ENCODE measurements at places on chromosomes 16 and 17.
A peak's percentile ranks its signal among the peaks of the same experiment; 100 is the strongest.

DNA sequence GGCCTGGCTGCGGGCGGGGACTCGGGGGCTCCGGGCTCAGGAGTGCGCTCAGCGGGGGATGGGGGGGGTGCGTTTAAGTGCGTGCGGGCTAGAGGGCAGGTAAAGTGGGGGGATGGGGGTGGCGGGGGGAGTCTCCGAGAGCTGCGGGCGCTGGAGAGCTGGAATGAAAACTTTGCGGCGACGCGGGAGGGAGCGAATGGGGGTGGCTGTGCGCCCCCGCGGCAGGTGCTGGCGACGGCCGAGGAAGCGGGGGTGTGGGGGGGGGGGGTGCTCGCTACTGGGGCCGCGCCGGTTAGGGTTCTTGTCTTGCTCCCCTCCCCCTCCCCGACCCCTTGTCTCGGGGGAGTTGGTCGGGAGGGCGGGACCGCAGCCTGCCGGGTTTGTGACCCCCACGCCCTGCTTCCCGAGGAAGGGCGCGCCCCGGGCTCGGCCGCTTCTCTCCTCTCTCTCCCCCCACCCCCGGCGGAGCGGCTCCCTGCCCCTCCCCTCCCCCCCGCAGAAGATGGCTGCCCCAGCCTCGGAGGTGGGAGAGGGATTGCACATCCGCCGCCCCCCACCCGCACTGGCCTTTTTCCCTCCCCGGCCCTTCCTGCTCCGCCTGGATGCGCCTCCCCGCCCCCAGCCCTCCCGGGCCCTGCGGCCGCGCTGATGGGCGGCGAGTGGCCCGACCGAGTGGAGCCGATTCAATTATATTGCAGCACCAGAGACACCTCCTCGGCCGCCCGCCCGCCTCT lies 649 bp downstream of the GSE1 start:
- no peak for DNase-seq

- no peak for DNase-seq
Observed at GRCh38 chr17:68248199-68248825, 469 bp downstream of the AMZ2 start.

DNA sequence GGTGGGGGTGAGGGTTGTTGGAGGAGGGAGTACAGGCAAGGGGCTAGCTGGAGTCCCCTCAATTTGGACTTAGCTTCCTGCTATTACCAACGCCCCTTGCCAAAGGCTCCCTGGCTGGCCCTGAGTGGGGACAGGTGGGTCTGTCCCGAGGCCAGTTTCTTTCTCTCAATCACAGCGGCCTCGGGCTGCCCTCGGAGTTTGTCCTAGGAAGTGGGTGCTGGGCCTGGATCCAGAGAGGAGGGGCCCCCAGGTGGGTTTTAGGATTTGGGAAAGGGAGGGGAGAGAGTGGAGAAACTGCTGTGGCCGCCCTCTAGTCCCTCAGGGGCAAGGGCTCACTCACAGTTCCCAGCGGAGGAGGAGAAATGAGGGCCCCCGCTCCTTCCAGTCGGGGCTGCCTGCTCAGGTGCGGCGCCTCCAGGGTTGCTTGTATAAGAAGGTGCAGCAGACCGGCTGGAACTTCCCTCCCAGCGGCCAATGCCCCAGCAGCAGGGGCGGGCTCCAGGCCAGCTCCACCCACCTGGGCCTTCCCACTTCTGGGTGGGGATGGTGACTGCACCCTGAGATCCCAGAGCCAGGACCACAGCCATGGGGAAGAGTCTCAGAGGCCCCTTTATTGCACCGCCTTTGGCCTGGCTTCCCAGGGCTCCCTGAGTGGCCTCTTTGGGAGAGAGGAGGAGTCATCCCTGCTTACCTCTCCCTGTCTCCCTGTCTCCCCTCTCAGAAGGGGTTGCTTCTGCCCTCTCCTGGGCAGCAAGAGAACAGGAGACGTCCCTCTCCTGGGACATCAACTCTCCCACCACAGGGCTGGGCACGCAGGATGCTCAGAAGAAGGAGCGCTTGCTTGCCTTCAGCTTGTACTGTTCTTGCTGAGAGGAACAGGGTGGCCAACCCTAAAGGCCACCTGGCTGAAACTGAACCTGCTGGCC lies 112.0 kb upstream of the SMURF2 start:
- DNase-seq: no peak

DNA sequence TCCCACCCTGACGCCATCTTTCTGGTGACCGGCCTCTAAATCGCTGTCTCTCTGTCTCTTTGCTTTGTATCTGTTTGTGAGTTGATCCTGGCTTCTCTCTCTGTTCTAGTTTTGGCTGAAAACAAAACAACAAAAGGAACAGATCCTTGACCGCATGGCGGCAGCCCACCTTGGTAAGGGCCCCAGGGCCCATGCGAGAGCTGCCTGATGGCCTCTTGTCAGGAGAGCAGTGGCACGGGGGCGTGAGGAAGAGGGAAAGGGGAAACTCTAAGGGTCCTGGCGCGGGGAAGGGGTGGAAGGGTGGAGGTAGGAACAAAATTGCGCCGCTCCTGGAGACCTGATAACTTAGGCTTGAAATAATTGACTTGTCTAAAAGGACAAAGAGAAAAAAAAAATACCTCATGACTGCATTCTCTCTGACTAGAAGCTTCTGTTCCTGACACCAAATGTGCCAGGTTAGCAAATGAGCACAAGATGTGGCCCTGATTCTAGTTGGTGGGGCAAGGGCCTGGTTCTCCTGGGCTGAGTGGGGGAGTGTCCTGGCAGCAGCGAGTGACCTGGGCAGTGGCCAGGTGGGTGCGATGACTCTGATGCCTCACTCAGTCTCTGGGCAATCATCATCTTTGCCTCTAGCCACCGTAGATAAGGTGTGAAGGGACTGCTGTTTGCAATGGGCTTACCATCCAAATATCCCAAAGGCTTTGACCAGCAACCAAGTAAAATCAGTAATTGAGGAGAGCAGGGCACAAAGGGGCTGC lies 66.0 kb downstream of the YPEL2 start:
- no peak for DNase-seq

- DNase-seq: no peak
Observed at GRCh38 chr16:57908409-57908987, 62.4 kb downstream of the CNGB1 start.

DNA sequence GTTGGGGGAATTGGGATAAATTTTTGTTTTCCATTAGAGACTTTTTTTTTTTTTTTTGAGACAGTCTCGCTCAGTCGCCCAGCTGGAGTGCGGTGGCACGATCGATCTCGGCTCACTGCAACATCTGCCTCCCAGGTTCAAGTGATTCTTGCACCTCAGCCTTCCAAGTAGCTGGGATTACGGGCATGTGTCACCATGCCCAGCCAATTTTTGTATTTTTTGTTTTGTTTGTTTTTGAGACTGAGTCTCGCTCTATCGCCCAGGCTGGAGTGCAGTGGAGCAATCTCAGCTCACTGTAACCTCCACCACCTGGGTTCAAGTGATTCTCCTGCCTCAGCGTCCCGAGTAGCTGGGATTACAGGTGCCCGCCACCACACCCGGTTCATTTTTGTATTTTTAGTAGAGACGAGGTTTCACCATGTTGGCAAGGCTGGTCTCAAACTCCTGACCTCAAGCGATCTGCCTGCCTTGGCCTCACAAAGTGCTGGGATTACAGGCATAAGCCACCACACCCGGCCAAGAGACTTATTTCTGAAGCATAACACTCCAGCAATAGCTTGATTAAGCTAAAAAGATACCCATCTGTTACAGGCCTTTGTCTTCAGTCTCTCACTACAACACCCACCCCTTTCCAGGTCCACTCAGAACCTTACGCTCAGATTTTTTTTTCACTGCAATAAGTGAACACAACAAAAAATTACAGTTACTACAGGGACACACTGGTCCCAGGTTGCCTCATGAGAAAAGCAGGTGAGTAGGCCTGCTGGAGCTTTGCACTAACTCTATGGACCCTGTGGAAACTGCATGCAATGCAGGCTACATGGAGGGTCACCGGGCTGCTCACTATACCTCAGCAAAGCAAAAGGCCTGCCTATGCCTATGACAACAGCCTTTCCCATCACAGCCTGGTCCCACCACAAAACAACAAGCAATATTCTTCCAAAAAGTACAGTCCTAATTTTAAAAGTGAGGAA lies 34.6 kb downstream of the KANSL1 start:
- no peak for DNase-seq

- DNase-seq: no peak
Observed at GRCh38 chr16:19696961-19697360, 21.1 kb downstream of the KNOP1 start.

DNA sequence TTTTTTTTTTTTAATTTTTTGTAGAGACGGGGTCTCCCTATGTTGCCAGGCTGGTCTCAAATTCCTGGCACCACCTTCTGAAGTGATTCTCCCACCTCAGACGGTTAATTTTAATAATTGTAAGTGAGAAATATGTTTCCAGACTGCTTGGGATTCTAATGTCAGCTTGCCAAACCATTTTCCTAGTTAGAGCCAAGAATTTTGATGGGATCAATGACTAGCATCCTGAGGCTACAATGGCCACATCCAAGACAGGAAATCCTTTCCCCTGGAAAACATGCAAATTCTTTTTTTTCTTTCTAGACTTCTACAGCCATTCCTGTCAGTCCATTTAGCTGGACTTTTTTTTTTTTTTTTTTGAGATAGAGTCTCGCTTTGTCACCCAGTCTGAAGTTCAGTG lies 32.6 kb downstream of the IGF2BP1 start:
- DNase-seq: no peak

GRCh38 chr16:67673712-67674580 lies 7.3 kb downstream of the C16orf86 start:
- no peak for DNase-seq

DNA sequence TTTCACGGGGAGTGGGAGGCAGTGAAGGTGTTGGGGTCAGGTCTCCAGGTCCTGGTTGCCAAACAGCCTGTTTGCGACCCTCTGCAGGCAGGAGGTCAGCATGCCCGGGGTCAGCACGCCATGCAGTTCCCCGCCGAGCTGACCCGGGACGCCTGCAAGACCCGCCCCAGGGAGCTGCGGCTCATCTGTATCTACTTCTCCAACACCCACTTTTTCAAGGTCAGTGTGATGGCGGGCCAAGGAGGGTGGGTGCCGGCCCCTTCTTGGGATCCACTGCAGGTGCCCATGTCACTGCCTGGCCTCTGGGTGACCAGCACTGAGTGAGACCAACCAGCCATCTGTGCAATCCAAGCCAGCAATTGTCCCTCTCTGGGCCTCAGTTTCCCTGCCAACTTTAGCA lies 21.3 kb downstream of the ADGRG5 start:
- DNase-seq: no peak

DNA sequence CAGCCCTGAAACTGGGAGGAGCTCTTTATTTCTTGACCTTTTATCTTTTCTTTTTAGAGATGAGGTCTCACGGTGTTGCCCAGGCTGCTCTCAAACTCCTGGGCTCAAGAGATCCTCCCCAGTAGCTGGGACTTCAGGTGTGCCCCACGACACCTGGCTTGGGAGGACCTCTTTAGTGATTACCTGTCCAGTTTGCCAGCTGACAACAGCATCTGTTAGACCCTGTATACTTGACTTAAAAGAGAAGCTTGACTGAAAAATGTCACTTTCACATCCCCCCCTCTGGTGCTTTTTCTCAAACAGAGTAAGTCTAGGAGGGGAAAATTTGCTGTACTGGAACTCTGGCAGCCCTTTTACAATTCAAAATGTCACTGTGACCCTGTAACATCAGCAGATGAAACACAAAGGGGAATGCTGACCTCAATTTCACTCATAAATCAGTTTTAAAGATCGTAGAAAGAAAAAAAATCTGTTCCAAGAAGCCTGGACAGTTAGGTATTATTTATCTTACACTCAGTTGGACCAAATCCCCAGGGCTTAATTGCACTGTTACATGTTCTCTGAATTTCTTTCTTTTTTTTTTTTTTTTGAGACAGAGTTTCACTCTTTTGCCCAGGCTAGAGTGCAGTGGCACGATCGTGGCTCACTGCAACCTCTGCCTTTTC lies 1.8 kb upstream of the ERN1 start:
- DNase-seq: no peak

GRCh38 chr17:34382621-34383124 lies 19.6 kb upstream of the CCL1 start:
- no peak for DNase-seq

GRCh38 chr17:15274017-15274416 lies 8.9 kb upstream of the PMP22 start:
- DNase-seq: no peak

DNA sequence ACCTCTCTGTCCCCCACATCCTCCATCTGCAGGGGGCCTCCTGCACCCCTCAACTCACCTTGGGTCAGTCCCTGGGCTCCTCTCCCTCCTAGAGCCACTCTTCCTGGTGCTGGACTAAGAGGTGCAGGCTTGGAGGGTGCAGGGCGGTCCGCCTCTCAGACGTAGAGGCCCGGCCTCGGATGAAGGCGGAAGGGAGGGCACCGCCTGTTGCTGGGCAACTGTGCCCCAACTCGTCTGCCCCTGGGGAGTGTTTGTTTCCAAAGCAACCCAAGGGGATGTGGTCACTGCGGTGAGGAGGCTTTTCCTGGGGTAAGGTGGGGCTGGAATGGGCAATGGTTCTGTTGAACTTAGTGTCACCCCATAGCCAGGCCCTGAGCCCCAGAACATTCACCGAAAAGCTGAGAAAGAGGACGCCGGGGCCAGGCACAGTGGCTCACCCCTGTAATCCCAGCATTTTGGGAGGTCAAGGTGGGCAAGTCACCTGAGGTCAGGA lies at the start of gene C16orf54:
Gene C16orf54 (minus strand): TSS at position 138 of the 493 bp plus-strand sequence. CDS start 1,039 bp downstream, outside the sequence.
- DNase-seq: peak; percentile 82

GRCh38 chr17:72631568-72631948 lies 460.9 kb downstream of the SLC39A11 start:
- DNase-seq: no peak

GRCh38 chr16:30741461-30741914 lies 6.7 kb upstream of the PHKG2 start:
- DNase-seq: no peak

- DNase-seq: no peak
Observed at GRCh38 chr16:743794-744500, 3.1 kb upstream of the CIAO3 start.

DNA sequence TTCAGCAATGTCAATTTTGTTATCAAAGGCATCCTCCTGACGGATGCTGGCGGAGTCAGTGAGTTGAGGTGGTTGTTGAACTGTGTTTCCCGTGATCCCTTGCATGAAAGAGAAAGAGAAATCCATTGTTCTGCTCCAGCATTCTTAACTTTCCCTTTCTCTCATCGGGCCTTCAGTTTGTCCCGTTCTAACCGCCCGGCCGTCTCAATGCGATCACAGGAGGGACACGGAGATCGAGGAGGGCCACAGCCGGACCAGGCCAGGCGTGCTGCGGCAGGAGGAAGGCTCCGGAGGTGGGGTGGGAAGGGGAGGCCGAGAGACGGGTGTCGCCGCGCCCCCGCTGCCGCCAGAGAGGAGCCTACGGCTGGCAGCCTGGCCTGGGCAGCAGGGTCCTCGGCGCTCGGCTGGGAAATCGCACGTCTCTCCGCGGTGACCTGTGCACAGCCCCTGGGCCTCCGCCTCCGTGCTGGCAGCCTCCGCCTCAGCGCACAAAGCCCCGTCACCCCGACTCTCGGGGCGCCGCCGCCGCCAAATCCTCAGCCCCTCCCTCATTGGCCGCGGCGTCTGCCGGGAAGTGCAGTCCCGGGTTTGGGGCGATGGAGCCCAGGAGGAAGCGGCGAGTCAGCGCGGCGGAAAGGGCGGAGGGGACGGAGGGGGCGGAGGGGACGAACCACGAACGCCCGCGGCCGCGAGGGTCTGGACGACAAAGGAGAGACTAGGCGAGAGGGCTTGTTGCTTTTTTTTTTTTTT lies 38.1 kb downstream of the SOST start:
- DNase-seq: peak; percentile 54
